ENCODE measurements at places on chromosomes 11 and 22.
A peak's percentile ranks its signal among the peaks of the same experiment; 100 is the strongest.

DNA sequence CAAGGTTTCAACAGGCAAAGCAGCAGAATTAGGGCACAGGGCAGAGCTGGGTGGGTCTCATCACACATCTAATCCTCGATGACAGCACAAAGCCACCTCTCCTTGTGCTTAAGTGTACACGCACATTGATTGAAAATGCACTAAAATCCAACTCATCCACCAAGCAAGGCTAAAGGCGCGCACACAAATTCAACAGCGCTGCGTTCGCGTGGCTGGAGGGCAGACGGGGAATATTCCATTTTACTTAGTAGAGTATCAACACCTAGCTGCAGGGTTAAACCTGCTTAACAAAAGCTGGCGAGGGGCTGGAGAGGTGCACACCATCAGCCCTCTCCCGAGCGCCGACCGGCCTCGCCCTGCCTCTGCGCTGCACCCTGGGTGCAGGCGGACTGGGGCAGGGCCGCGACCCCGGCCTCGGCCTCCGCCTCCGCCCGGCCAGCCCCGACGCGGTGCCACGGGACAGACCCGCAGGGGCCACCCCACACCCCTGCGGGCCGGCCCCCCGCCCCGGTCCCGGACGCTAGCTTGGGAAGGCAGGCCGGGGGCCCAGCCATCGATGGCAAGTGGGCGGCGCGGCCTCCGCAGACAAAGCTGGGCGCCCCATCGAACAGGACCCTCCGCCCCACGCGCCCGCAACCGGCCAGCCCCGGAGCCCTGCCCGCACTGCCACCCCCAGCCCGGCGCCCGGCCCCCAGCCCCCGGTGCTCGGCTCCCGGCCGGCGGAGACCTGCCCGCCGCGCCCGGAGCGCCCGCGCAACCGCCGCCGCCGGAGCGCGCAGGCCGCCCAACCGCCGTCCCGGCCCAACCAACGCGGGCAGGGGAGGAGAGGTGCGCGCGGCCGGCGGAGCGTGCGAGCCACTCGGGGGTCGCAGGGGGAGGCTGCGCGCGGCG lies 929 bp downstream of the PRDM10 start:
- DNase-seq: peak; percentile 25

DNA sequence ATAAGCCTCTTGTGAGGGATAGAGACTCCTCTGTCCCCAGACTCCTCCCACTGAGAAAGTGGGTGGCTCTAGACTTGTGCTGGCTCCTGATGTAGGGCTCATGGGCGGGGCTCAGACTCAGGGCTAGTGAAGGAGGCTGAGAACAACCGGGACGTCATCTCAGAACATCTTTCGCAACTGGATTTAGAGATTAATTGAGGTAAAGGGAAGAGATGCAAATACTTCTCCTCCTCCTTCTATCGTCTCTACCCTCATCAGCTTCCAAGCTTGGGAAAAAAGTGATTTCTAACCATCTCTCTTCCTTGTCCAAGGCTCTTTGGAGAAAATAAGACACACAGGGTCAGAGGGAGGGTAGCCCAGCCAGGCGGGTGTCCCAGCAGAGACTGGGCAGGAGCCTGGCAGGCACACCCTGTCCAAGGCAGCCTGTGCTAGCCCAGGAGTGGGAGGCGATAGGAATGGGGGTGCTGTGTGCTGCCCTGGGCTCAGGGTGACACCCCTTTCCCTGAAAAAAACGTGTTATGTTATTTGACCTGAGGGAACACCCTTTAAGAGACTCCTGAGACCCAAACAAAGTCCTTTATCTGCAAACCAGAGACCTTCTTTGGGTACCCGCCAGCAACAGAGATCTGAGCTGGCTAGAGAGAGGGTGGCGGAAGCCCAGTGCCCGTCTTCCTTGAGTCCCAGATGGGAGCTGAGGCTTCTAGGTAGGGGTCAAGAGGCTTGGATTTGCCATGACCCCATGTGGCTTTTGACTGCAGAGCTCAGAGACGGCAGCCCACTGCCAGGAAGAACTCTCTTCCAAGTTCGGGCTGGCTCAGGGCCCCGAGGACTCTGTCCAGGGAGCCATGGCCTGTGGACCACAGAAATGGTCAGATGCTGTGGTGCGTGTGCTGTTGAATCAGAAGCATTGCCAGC lies 160.9 kb downstream of the ADAMTS15 start:
- DNase-seq: no peak

- DNase-seq: no peak
These were observed at the start of gene C11orf68 for GRCh38 chr11:65918211-65919140. TSS of gene C11orf68 (minus strand) at chr11:65919062. CDS start at chr11:65919031, 31 bp downstream.

GRCh38 chr11:131511794-131512193 lies 141.4 kb downstream of the NTM start:
- no peak for DNase-seq

DNA sequence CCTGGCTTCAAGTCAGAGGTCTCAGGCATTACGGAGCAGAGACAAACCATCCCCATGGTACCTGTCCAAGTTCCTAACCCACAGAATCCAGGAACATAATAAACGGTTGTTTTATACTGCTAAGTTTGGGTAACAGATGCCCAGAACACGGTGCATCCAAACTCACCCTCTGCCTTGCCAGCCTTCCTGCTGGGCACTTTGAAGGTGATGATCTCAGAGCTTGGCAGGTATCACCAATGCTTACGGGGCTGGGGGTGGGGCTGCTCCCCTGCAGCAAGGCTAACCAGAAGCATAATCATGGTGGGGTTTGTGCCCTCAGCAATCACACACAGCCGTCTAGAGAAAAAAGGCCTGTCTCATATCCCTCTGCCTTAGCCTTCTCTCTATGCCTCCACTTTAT lies 27.1 kb downstream of the DKK3 start:
- no peak for DNase-seq

DNA sequence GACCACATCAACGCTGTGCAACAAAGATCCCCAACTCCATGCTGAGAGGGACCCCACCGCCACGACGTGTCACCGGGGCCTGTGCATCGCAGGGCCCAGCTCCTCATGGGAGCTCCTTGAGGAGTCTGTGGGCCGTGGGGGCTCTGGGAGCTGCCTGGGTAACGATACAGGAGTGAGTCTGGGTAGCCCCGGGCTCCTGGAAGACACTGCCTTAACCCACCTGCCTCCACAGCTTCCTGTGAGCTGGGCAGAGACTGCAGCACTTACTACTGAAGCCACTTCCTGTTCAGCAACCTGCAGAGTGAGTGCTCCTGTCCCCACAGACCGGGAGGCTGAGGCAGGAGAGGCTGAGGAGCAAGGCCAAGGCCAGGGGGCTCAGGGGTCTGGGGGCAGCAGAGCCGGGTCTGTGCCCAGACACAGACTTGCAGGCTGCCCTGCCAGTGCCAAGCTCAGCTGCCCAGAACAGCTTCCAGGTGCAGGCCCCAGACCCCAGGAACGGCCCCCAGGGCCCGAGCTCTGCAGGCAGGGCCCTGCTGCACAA lies 226.7 kb downstream of the BRD1 start:
- no peak for DNase-seq

DNA sequence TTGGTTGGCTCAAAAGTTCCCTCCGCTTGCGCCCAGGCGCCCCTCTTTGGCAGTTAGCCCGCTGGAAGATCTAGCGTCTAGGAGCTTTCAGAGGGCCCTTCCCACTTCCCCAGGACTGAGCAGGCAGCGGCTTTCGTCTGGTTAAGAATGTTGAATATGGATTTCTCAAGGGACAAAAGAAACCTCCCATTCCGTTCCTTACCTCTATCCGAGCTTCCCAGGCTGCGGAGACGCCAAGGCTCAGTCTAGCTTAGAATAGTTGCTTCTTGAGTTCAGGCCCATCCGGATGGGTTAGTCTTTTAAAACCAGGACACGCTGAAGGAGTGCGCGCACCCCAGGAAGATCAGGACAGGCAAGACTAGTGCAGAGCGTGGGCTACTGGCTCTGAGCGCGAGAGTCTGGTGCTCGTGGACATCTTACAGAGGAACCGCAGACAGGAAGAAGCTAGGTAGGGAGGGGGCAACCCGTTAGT lies 1.6 kb downstream of the NELL1 start:
- no peak for DNase-seq

GRCh38 chr22:19892925-19893324 lies 38.3 kb upstream of the GNB1L start:
- DNase-seq: peak; percentile 33

- no peak for DNase-seq
These were observed 84.0 kb downstream of the GGTLC2 start for GRCh38 chr22:22728382-22728781.

DNA sequence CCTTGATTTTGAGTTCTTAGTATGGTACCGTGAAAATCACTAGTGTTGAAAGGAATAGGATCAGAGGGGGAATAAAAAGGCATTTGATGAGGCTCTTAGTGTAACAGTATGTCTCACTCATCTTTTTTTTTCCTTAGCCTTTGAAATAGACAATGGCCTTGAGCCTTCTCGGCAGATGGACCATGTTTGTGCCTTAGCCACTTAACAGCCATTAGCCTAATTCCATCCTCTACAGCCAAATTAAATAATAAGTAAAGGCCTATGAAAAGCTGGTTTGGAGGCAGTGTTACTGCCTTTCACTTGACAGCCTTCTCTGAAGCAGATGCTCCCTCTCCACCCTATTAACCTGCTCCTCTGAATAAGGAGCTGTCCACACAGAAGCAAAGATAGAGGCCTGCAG lies 580.7 kb downstream of the NTM start:
- DNase-seq: no peak

DNA sequence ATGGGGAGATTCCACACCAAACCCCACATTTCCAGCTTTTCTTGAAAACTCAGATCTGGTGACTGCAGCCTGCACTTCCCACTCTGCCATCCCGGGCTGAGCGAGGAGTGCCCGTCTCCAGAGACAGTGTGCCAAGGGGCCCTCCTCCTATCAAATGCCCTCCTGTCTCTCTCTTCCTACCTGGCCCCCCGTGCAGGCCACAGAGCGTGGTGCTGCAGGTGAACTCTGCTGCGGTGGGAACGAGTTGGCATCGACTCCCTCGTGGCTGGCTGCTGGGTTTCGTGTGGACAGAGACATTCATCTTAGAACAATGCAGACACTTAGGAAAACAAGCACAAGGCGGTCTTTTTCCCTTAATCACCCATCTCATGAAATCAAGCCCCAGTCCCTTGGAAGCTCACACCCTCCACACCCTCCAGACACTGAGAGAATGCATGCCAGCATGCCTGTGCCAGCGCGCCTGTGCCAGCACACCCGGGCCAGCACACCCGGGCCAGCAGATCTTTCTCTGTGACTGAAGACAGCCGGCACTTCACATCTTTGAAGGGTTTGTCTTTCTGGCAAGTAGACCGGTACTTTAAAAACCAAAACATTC lies 65.0 kb downstream of the PARVB start:
- peak; percentile 22 for DNase-seq
